ENCODE measurements at places on chromosomes 4 and X.

DNA sequence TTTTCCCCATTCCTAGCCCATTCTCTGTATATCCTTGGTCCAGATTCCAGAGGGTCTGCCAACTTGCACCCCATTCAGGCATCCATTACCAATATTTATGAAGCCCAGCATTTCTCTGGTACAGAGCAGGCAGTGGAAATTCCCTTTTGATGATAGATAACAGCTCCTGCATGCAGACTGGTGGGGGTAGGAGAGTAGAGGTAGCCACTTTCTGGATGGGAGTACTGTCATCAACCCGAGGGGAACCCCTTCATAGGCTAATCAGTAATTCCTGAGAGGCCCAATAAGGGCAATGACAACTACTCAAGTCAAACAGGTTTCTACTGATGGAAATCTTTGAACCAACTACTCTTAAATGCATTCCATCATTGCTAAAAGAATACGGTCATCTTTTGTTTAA is 63.7 kb downstream of the COL25A1 start:
- no peak for DNase-seq

- DNase-seq = no peak
These were observed 52.1 kb downstream of the NDST3 start for GRCh38 chr4:118086344-118086743.

DNA sequence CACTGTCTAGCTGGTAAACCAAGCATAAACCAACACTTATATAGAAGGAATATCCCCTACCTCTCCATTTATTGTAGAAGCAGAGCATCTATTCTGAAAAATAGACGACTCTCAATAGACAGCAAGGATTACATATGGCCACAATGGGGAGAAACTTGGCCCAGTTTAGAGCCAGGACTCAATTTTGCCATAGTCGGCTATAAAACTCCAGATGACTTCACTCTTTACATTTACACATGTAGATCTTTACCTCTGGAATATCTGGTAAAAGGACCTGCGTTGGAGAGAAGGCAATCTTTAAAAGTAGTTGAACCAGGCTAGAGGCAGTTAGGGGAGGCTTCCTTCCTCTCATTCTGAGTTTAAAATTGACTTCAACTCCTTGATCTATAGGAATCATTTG is 77.3 kb downstream of the HMGB2 start:
- DNase-seq = no peak

DNA sequence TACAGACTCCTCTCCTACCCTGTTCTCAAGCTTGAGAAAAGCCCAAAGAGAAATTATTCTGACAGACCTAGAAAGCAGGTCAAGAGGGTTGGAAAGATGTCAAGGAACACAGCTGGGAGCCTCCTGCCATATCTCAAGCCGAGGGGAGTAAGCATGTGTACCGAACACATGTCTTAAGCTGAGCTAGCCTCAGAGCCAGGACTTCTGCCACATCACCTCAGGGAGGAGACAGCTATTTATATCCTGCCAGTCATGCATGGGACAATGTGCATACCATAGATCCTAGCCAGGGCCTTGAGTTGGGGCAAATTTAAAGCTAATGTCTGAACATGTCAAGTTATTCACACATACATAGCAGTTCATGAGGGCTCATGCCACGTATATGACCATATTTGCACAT is 11.8 kb downstream of the TMEM31 start:
- DNase-seq = no peak

DNA sequence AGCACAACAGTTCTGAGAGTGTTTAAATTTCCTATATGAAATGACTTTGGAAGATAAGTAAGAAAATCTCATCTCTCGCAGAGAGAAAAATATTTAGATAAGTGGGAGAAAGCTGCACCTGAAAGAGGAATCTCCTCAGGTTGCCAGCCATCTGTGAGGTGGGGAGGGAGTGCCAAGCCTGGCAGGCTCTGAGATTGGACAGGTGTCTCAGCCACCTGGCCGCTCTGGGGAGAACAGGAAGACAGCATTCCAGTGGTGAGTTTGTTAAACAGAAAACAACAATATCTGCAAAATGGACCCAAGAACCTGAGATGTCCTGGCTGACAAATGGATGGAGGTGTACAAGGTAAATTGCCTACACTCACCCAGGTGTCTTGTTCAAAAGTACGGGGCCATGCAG is 31.3 kb downstream of the EMCN start:
- DNase-seq = no peak

DNA sequence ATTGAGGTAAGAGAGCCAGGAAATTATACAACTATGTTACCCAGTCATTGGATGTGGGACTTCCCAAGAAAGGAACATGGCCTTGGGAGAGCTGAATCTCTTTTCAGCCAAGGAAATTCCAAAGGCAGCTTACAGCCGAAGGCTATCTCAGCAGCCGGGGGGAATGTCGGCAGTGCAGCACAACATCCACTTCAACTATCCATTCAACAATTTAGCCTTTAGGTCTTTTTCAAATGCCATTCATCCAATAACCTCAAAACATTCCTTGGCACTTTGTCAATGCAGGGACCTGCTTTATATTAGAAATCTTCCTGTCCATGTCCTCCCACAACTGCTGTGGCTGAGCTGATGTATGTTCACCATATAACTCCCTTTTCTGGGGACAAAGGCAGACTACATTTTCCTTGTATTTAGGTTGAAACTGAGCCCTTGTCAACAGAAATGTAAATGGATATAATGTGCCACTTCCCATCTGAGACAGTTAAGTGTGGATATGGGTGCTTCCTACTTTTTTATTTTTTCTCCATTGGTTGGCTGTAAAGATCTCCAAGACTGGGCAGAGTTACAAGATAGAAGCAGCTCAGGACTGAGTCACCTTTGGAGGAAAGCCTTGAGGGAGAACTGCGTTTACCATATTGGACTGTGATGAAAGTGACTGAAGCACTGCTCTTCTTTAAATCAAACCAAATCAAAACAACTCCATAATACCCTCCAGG is 94.8 kb downstream of the GPRIN3 start:
- DNase-seq = no peak

DNA sequence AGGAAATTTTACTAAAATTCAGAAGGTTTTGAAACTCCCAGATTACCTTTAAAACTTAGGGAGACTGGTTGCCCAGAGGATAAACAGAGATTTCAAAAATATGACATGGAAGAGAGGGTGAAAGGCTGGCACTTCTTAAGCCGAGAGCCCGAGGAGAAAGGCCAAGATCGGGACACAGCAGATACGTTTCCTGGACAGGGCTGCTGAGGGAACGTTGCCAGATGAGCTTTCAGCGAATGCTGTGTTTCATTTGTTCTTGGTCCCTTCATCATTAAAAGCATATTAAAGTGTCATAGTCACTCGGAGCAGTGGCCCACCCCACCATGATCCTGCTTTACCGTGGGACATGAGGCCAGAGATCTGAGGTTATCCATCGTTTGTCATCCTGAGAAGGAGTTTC is 37.9 kb upstream of the STOX2 start:
- no peak for DNase-seq

Data from DMS79 (cell line).